ENCODE measurements at places on chromosomes 7 and 10. TPM values are rescaled to one million over a fixed set of nuclear protein-coding genes. Genes with fewer than 3 reads are reported as not detected.

Gene KAZALD1
- 12.1 TPM for total RNA-seq

Gene ANKRD7
- 0.62 TPM for total RNA-seq

Gene PAPOLB
- total RNA-seq: 0.05 TPM

Gene GRID2IP
- not detected for total RNA-seq

All from cardiac septum (tissue), 1 donor.